CD4-positive, alpha-beta T cell treated with Interleukin-21 for 1 hour (primary cell): ENCODE measurements at places on chromosomes 7 and 10.

- DNase-seq = no peak
Measured at GRCh38 chr10:43867113-43867512, 218.4 kb upstream of the ZNF32 start.

- DNase-seq = no peak
Measured at GRCh38 chr7:42045961-42046360, 191.0 kb downstream of the GLI3 start.

DNA sequence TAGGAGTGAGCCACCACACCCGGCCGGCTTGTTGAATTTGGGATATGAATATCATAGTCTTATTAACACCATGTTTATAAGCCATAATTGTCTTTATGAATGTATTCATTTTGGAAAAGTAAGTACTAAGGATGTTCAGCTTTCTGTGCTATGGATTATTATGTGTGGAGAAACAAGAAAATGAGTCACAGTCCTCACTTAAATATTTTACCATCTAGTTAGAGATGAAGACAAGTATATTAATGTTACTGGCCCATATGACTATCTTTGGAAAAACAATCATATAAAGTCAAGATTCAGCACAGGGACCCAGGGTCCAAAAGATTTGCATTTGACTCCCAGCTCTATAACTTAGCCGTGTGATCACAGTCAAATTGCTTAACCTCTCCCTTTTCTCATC, 9.8 kb upstream of the TOMM7 start:
- DNase-seq = no peak

DNA sequence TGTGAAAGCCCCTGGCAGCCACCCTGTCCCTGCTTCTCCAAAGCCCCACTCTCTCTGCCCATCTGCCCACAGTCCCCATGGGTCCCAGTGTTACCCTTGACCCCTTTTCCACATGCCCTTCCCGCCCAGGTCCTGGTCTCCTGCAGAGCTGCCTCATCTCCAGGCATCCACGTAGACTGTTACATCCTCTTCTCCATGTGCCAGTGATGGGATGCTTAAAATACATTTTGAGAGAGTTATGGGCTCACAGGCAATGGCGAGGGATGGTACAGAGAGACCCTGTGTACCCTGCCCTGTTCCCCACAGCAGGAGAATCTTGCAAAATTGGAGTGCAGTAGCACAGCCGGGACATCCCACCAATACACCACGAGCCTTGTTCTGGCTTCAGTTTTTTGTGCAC, 56.8 kb downstream of the GLRX3 start:
- no peak for DNase-seq

DNA sequence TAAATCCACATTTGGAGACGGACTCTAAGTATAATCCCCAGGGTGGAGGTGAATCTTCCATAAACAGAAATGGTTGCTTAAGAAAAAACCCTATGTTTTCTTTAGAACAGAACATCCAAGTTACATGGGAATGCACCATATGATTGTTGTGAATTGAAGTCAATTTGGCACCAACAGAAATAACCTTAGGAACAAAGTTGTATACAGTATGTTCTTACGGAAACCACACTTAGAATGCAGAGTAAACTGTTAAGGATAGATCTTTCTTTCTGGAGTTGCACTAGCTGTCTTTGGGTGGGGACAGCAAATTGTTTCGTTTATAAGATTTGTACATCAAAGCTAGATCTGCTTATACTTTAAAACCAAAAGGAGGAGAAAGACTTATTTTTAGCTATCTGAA, 316.4 kb downstream of the PTEN start:
- DNase-seq = no peak

- no peak for DNase-seq
Measured at GRCh38 chr10:113553149-113553548, 296 bp downstream of the HABP2 start.

DNA sequence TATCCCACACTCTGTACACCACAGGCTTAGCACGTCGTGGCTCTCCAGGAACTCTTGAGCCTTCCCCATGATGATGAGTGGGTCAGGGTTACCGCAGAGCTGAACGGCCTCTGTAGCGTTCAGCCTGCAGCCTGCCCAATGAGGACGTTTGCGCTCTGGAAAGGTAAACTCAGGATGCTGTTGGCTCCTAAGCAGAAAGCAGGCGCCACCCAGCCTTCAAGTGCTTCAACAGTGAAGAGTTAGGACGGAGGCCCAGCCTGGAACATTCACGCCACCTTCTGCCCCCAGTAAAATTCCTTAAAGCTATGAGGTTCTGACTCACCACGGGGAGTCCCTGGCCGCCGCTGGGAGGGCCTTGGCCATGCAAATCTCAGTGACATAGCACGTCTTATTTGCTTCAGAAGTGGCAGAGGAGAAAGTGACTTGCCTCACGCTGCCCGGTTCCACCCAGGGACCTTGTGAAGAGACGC, 161.5 kb upstream of the SH2B2 start:
- DNase-seq = no peak

DNA sequence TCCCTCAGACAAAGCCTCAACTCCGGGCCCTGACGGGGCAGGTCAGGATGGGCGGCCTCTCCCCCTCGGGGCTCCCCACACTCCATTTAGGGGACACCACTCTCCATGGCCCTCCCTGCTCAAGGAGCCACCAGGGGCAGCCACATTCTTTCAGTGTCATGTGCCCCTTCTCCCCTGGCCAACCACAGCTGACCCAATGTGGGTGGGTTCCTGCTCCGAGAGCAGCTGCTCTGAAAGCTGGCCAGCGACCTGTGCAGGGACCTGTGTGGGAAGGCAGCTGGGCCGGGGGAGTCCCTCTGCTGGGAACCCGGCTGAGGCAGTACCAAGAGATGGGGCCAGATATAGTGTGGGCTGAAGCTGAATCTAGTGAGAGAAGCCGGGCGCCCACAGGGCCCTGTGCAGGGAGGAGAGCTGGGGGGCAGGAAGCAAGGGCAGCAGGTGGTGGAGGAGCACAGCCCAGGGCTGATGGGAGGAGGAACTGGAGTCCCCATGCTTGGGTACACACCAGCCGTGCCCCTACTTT, 40.6 kb upstream of the NPFFR1 start:
- DNase-seq = peak; percentile 6

DNA sequence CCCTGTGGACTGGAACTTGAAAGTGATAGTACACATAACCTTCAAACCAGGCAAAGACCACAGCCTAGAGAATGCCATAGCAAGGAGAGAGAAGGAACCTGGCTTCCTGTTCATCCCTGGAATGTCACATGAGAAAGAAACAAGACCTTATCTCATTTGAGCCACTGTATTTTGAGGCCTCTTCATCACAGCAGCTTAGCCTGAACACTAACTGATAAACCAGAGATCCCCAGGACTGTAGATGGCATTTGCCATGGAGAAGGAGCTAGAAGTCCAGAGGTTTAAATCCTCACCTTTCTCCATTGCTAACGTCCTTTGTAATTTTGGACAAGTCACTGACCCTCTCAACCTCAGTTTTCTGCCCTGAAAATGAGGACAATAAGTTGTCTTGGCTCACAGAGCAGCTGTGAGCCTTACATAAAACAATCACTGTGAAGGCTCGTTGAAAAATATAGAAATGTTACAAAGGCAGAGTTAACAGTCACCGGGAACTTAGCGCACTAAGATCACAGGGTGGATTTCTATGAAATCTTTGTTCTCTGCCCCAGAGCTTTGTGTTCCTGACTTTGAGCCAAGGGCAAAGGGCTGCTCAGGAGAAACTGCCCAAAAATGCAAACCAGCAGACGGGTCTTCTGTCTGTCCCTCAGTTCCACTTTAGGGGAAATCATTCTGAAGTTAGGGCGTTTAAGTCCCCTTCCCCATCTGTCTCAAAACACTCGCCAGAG, 197.0 kb downstream of the USP6NL start:
- no peak for DNase-seq

DNA sequence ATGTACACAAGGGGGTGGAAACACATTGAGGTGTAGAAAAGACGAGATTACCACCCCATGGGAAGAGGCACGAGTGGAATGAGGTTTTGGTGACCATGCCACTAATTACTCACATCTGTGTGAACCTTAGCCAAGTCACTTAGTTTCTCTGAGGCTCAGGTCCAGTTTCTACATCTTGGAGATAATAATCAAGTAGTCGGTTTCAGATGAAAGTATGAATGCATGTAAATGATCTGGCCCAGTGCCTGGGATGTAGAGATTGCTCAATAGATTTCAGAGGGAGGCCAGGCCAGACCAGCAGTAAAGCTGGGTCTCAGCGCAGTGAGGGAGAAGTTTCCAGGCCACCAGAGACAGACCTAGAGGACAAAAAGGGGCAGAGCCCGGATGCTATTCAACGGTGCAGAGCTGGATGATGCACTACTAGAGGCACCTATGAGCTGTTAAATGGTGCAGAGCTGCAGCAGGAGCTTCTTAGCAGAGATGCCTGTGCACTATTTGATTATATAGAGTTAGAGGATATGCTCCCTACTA, 725.1 kb downstream of the GRID1 start:
- no peak for DNase-seq

DNA sequence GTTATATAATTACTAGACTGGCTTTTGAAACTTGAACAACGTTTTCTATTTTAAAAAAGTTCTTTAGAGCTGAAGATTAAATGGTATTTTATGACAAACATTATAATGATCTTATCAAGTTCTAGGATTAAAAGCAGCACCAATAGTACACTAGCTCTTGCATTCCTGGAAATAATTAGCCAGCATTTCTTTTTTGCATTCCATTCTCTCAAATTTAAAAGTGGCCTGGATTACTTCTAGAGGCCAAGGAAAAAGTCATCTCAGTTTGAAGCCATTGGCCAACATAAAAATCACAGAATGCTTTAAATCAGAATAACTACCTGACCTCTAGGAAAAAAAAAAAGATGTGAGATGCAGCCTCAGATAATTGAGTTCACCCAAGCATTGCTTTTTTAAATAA, 1326.4 kb upstream of the SORCS1 start:
- DNase-seq = no peak

DNA sequence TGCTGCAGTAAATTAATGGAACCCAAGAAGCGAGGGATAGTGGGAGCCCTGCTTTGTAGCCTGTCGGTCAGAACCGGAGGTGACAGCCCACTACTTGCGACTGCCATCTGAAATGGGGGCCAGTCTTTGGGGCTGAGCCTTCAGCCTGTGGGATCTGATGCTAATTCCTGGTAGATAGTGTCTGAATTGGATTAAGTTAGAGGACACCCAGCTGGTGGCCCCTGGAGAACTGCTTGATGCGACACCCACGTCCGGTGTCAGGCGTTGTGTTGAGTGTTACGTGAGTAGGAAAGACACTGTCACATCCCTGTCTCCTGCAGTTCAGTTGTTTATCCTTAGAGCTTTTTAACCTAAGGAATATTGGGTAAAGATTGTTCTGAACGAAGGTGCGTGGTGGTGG, 5.0 kb downstream of the EIF3B start:
- no peak for DNase-seq

- DNase-seq = no peak
Measured at GRCh38 chr10:94083662-94084265, 90.0 kb downstream of the PLCE1 start.

DNA sequence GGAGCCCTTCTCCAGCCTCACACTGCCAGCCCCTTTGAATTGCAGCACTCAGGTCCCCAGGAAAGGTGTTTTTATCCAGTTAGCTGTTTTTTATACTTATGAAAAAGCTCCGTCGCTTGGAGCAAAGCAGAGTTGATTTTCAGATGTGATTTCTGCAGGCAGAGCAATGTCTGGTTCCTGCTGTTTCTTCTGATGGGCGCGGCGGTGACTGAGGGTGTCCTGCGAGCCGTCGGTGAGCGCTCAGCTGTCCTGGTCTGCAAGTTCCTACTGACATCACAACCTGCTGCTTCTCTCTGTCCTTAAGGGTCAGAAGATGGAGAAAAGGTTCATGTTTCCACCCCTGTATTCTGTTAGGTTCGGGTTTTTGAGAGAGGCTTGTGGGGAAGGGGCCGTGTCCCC, 109.6 kb upstream of the FAM20C start:
- no peak for DNase-seq

- DNase-seq = no peak
Measured at GRCh38 chr10:3031490-3031889, 35.9 kb upstream of the PFKP start.

- no peak for DNase-seq
Measured at GRCh38 chr10:102579328-102579727, 65.0 kb upstream of the TRIM8 start.

DNA sequence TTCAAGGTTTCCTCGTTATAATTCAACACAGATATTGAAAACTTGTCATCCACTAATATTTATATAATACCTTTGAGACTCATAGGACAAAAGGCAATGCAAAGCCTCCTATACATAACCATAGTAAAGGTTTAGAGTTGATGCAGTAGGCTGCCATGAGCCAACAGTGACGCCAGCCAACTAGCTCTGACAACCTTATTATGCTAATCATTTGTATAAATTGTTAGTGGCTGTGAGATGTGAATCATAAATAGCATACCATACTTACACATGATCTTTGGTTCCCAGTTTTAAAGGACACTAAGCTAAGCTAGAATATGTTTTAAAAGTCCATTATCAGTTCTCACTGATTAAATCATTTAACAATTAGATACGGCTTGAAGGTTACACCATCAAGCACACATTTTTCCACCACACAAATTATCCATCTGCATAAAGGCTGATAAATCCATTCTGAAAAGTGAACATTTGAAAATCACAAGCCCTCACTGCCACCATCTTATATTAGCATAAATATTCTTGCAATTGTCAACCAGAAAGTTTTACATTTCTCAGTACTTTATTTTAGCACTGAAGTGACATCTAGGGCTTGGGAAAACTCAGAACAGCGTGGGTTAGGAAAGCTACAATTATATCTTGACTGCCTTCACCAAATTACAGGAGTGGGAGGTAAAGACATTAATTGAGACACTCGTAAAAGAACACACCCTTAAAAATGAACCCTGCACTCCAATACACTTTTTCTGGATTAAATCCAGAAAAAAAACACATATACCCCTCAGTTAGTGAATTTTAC, 30.7 kb downstream of the COA1 start:
- DNase-seq = no peak

DNA sequence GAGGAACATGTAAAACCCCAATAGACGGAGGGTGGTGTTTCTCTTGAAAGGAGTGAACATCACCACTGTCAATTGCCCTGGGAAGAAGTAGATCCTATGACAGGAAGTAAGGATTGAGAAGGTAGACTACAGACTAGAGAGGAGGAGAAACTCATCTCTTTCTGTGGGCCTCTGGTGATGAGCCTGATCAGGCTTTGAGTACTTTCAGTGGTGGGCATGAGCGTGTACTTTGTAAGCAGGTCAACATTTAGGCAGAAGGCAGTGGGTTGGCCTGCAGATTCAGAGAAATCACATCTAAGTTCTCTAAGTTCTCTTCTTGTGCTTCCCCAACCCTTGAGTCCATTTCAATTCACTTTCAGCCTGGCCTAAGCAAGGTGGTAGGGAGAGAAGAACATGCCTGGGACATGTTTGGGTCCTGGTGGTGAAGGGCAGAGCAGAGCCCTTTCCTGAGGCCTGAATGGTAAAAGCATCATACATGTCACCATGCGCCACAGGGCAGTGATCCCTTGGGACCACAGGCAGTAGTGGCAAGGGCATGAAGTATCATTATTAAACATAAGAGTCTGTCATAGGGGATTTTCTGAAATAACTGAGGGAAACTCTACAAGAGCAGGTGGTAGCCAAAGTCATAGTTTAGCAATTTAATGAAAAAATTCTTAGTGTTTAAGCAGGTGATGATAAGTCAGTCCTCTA, 56.4 kb upstream of the ANKRD1 start:
- no peak for DNase-seq

GRCh38 chr10:104150139-104150538, 28.2 kb downstream of the SFR1 start:
- no peak for DNase-seq

GRCh38 chr10:873020-873419, 58.5 kb downstream of the LARP4B start:
- DNase-seq = no peak
